ENCODE measurements at places on chromosomes 1 and 21.

GRCh38 chr21:35528116-35529042 lies 479.3 kb upstream of the RUNX1 start:
- peak; percentile 24 for DNase-seq

DNA sequence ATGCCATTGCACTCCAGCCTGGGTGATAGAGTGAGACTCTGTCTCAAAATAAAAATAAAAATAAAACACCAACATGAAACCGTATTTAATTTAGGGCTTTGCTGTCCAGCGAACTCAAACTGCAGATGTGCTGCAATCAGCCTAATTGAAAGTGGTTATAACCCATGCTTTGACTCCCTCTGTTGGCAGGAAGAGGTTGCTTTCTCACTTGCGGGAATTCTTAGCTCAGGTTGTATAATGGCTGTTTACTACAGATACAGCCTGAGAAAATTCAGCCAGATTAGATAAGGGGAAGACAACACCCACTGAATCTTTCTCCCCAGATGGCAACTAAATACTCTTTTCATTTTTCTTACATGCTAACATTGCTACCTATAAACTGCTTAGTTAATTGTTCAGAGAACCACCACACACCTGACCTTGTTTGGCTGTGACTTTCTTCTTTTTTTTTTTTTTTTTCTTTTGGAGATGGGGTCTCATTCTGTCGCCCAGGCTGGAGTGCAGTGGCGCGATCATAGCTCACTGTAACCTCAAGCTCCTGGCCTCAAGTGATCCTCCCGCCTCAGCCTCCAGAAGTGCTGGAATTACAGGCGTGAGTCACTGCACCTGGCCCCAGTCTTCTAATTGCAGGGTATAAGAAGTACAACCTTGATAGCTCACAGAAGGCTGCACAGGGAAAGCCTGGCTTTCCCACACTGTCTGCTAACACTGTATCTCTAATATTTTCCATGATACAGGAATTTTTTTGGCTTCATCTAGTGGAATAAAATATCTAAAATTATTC lies 34.6 kb downstream of the DNTTIP2 start:
- DNase-seq = peak; percentile 60

DNA sequence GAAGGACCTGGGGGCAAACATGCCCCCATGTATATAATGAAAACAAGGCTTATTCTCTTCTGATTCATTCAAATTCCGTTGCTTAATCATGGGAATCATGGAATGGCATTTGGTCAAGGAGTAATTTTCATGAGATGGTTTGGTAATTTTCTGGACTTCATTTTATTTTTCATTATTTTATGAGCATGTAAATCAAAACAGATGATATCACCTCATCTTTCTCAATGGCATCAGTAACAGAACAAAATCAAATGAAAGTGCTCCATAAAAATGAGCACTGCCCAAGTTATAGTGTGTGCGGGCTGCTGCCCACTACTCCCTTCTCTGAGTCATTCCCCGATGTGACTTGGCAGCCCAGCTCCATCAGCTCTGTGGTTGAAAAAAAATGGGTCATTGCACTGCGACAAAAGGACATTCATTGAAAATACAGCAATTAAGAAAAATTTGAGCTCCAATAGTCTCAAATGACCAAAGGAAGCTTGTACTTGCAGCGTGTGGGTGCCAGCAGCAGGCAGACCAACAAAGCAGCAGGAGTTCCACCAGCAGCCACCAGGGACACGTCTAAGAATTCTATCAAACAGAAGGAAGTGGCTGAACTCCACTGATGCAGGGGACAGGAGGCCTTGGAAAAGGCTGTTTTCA lies 84.3 kb upstream of the VAV3 start:
- DNase-seq = no peak

DNA sequence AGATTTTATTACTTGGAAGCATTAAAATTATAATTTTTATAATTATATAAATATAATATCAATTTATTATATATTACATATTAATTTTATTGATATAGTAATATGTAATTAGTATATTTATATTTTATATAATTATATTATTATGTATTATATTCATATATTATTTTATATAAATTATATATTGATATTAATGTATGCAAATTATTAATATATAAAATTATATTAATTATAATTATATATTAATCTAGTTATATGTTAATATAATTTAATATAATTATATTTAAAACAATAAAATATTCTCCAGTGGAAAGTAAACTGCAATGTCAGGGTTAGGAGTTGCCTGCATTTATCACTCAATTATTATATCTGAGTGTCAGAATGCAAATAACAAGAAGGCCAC lies 48.8 kb downstream of the KCNK2 start:
- DNase-seq = no peak

DNA sequence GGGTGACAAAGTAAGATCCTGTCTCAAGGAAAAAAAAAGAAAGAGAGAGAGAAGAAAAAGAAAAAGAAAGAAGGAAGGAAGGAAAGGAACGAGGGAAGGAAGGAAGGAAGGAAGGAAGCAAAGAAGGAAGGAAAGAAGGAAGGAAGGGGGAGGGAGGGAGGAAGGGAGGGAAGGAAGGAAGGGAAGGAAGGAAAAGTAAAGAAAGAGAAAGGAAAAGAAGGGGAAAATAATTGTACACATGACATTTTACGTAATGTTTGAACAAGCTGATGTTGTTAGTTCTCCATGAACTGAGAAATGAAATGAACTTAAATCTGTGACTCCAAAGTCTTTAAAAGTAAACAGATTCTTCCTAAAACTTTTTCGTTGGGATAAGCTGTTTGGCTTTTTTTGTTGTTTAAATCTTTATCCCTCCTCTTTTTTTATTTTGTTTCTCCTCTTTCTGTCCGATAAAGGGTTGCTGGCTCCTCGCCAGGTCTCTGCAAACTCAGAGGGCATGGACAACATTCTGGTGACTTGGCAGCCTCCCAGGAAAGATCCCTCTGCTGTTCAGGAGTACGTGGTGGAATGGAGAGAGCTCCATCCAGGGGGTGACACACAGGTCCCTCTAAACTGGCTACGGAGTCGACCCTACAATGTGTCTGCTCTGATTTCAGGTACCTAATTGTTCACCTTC lies 59.8 kb downstream of the IL12RB2 start:
- no peak for DNase-seq

DNA sequence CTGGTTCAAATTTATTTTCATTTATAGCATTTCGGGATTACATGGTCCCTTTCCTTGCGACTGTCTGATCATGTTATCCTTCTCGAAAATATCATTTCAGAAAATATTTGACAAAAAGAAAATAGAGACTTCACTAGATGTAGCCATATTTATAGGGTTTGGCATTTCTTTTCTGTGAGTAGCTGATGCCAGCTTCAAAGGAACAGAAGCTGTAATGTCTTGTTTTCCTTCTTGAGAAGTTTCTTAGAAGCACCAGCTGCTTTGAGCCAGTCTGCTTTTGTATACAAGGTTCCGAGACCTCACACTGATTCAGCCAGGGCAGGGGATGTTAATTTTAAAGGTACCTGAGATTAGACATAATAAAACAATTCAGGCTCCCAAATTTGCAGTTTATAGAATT lies 248.2 kb downstream of the ZNF648 start:
- DNase-seq = no peak

- DNase-seq = peak; percentile 27
Observed at GRCh38 chr1:243325305-243325890, 69.6 kb downstream of the SDCCAG8 start.

DNA sequence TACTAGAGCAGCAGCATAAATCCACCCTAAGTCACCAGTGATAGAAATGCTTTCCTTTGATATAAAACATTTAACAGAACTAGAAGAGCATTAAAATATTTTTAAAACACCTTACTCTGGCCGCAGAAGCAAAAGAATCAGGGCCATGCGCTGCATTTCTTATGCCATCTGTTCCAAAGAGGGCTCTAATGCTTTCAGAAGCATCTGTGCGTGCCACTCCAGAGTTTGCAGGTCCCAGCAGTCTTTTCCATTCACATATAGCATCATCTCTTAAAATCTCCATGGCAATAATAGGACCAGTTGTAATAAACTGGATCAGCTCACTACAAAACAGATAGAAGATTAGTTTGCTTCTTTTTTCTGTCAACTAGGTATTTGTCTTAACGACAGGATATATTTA lies 69.2 kb downstream of the NME7 start:
- no peak for DNase-seq

DNA sequence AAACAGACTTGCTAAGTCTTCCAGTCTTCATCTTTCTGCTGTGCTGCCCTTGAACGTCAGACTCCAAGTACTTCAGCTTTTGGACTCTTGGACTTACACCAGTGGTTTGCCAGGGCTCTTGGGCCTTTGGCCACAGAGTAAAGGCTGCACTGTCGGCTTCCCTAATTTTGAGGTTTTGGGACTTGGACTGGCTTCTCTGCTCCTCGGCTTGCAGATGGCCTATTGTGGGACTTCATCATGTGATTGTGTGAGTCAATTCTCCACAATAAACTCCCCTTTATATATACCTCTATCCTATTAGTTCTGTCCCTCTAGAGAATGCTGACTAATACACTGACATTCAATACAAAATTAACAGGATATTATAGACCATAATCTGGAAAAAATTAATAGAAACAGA lies 628.1 kb downstream of the PLPP3 start:
- DNase-seq = no peak

GRCh38 chr1:61202854-61203598 lies 120.7 kb downstream of the NFIA start:
- DNase-seq = no peak

GRCh38 chr1:235932090-235932510 lies 65.4 kb upstream of the LYST start:
- DNase-seq = no peak

DNA sequence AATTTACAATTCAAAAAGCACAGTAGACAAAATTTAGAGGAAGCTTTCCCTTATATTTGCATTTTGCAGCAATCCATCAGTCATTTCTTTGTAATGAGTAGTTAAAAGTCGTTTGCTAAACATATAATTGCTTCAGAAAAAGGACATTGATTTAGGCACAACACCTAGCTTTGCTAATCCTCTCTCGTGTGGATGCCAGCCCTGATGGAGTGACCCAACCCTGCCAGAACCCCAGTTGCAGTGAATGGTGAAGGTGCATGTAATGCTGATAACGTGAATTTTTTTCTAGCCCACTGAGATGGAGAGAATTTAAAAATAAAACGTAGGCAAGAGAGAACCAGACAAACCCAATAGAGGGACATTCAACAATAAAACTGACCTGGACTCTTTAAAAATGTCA lies 263.4 kb downstream of the GRIK1 start:
- DNase-seq = no peak

- DNase-seq = no peak
Observed at GRCh38 chr1:183794088-183794487, 10.8 kb upstream of the RGL1 start.

GRCh38 chr21:36613059-36613458 lies 85.9 kb upstream of the SIM2 start:
- no peak for DNase-seq

DNA sequence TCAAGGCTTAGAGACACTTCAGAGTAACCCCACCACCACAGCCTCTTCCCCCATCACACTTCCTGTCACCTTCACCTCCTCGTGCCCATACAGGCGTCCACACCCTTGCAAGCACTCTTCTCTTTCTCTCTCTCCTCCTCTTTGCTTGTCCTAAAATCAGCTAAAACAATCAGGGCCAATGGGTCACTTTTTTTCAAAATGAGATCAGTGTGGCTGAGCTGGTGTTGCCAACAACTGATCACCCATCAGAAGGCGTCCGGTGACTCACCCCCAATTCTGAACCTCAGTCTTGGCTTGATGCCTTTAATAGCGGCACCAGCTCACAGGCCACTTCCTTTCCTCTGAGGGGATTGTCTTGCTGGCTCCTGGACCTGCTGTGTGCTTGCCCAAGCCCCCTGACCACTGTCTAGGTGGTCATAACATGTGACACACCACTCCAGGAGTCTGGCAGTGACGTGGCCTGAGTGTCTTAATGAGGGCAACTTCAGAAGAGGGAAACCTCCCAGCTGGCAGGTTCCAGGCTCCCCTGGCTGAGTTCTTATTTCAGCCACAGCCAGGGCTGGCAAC lies 1.6 kb downstream of the DRAXIN start:
- DNase-seq = no peak

DNA sequence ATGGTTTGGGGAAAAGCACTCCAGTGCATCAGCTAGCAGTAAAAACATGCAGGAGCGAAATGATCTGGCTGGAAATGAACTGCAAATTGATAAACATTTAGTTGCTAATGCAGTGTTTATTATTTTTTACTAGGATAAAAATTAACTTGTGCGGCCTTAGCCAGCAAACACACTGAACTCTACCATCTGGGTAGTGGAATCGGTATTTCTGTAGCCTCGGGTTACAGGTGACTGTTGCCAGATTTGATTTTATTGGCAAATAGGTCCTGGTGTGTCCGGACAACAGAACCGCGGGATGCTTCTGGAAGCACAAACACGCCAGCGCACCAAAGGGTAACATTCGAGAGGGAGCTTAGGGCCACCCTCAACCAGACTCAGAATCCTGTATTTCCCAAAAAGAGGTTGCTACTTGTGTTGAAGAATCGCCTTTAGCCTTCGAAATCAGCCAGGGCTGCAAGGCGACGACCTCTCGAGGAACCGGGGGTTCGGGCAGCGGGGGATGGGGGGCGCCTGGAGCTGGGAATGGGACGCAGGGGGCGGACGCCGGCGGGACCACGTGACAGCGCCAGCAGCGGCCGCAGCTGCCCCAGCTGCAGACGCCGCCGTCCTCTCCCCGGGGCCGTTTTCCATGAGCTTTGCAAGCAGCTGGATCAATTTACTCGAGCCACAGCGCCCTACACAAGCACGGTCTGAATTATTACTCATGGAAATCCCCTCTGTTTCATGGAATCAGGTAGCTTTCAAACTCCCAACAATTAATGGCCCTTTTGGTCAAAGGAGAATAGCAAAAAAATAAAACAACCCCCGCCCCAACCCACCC lies 158.8 kb downstream of the TOMM20 start:
- no peak for DNase-seq

GRCh38 chr1:21586846-21587601 lies 77.8 kb downstream of the ALPL start:
- DNase-seq = no peak

GRCh38 chr1:31880957-31881687 lies 57.0 kb downstream of the PTP4A2 start:
- no peak for DNase-seq

GRCh38 chr1:151763990-151764389 lies 694 bp upstream of the MRPL9 start:
- DNase-seq = no peak

DNA sequence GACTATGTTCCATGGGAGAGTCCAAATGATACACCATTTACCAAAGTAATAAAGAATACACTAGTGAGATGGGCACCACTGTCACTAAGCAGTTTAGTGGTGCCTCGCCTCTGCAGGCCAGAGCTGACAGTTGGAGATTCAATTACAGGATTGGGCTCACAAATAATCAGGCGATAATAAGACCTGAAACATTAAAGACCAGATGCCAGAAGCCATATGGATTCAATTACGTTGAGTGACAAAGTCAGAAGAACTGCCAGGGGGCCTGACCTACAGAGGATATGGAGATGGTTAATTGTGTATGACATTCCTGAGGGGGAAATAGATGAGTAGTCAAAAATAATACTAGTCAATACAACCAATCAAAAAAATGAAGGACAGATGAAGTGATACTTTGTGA lies 65.2 kb upstream of the ST6GALNAC5 start:
- DNase-seq = no peak

GRCh38 chr21:45801129-45801964 lies 157.8 kb downstream of the PCBP3 start:
- DNase-seq = no peak

GRCh38 chr1:101136739-101137138 lies 100.1 kb upstream of the S1PR1 start:
- DNase-seq = peak; percentile 17

All from central memory CD4-positive, alpha-beta T cell (primary cell).